ENCODE measurements at places on chromosomes 3 and 15. TPM values are rescaled to one million over a fixed set of nuclear protein-coding genes. Genes with fewer than 3 reads are reported as not detected.

CCR8 gene
- not detected for total RNA-seq

EFCC1 gene
- not detected for total RNA-seq

ROPN1B gene
- total RNA-seq: not detected

MRPL3 gene
- 164 TPM for total RNA-seq

CADPS gene
- total RNA-seq: 11.9 TPM

GNAT1 gene
- total RNA-seq: not detected

GOLGA8G gene
- not detected for total RNA-seq

PLXND1 gene
- 56.2 TPM for total RNA-seq

RTP4 gene
- 1.4 TPM for total RNA-seq

TTC21A gene
- total RNA-seq: 3.6 TPM

PPP1R14D gene
- not detected for total RNA-seq

ONECUT1 gene
- 0.12 TPM for total RNA-seq

C3orf20 gene
- not detected for total RNA-seq

PIGX gene
- 19.6 TPM for total RNA-seq

ELP6 gene
- 28.5 TPM for total RNA-seq

SLC49A4 gene
- total RNA-seq: 18.2 TPM

IQCH gene
- 7.0 TPM for total RNA-seq
